HAP-1 (cell line): ENCODE measurements at places on chromosomes 4 and X.

DNA sequence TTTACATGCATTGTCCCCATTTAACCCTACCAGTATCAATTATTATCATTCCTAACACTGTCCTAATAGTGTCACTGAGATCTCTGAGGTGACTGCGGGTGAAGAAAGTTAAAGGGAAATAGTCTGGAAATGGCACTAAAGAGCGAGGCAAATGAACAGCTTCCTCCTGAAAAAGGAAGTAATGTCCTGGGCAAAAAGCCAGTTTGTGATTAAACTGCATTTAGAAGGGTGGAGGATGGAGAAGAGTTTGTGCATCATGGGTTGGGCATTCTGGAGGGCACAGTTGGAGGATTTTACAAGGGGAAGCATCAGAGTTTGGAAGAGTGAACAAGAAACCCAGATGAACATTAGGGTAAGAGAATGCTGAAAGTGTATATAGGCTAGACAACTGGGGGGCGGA lies 60.5 kb upstream of the SLC25A4 start:
- no peak for DNase-seq

DNA sequence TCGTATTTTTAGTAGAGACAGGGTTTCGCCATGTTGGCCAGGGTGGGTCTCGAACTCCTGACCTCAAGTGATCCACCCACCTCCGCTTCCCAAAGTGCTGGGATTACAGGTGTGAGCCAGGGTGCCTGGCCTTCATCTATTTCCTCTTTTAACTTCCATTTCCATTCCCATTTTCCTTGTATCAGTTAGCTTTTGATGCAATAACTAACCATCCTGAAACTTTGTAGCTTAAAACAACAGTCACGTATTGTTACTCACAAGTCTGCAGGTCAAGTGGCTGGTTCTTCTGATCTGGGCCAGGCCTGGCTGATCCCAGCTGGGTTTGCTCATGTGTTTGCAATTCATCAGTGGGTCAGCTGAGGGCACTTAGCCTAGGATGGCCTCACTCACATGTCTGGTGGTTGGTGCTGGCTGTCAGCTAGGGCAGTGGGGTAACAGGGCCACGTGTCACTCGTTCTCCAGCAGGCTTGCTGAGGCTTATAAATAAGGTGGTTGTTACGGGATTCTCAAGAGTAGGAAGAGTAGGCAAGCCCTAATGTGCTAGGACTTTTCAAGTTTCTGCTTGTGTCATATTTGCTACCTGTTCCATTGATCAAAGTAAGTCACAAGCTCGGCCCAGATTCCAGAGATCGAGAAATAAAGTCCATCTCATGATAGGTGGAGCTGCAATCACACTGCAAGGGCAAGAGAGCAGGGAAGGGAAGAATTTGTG lies 88.2 kb downstream of the SOWAHB start:
- DNase-seq: no peak

GRCh38 chr4:151195801-151196200 lies 81.2 kb upstream of the PRSS48 start:
- no peak for DNase-seq

DNA sequence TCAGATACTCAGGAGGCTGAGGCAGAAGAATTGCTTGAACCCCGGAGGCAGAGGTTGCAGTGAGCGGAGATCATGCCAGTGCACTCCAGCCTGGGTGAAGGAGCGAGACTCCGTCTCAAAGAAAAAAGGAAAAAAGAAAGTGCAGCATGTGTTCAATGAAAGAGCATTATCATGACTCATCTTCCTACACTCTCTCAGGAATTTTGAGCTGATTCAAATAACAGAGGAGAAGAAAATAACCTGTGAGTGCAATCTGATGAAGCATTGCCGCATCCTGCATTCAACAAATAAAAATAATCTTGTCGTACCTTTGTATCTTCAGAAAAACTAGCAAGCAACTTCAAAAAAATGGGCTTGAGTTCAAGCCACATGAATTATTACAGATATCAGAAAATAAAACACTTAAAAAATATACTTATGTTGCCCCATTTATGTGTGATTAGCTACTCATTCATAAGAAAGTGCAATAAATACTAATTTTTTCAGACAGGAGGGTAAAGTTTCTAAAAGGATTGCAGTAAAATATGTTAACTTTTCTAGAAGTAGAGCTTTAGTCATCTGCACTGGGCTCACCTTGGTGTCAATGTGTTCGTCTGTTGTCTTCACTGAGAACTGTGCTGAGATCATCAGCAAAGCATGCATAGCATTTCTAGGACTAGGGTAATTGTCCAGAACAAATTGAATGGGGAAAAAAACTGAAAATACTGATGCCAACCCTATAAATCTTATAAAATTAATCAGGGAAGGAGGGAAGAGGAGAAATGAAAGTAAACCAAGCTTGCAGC lies 90.4 kb upstream of the VCX3B start:
- no peak for DNase-seq

DNA sequence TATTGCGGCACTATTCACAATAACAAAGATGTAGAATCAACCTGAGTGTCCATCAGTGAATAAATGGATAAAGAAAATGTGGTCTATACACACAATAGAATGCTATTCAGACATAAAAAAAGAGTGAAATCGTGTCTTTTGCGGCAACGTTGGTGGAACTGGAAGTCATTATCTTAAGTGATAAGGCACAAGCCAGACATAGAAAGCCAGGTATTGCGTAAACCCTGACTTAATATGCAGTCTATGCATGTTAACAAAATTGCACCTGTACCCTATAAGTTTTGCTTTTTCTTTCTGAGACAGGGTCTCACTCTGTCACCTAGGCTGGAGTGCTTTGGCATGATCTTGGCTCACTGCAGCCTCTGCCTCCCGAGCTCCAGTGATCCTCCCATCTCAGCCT lies 28.6 kb downstream of the KIAA0232 start:
- DNase-seq: no peak

GRCh38 chr4:61661960-61662359 lies 461.8 kb downstream of the ADGRL3 start:
- no peak for DNase-seq
